Activated naive CD4-positive, alpha-beta T cell treated with anti-CD3 and anti-CD28 coated beads, Interleukin-2, amount 50 U/mL, for 16 hours (primary cell): ENCODE measurements at places on chromosomes 4 and X.

DNA sequence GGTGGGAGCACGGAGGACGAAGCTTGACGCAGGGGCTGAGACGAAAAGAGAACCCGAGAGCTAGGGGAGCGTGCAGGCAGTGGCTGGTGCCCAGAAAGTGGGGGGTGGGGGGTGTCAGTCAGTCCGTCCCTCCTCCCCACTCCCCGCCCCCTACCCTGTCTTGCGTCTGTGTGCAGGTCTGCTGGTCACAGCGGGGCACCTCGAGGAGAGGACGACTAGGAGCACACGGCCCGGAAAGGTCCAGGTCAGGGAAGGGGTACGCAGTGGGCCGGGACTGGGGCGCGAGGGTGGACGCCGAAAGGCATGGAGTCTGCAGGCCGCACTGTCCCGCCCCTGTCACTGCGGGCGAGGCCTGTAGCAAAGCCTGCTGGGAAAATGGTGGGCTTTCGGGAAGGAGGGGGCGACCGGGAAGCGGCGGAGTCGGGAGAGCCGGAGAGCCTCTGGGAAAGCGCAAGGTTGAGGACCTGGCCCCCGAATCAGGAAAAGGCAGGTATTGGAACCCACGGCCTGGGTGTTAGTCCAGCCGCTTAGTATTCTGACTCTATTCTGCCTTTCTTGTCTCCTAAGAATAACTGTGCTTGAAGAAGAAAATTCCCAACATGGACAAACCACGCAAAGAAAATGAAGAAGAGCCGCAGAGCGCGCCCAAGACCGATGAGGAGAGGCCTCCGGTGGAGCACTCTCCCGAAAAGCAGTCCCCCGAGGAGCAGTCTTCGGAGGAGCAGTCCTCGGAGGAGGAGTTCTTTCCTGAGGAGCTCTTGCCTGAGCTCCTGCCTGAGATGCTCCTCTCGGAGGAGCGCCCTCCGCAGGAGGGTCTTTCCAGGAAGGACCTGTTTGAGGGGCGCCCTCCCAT is 769 bp downstream of the TCEAL1 start:
- peak; percentile 34 for DNase-seq

- DNase-seq: no peak
These were observed 2.6 kb downstream of the MCUB start for GRCh38 chr4:109562457-109563239.

DNA sequence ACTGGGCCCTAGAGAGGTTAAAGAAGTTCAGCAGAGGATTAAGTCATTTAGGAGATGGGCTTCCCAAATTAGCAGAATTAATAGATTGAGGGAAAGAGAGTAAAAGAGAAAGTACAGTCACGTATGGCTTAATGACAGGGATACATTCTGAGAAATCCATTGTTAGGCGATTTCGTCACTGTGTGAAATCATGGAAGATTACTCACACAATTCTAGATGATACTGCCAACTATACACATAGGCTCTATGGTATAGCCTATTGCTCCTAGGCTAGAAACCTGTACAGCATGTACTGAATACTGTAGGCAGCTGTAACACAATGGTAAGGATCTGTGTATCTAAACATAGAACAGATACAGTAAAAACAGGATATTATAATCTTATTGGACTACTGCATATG is 180.6 kb downstream of the RNF150 start:
- no peak for DNase-seq

DNA sequence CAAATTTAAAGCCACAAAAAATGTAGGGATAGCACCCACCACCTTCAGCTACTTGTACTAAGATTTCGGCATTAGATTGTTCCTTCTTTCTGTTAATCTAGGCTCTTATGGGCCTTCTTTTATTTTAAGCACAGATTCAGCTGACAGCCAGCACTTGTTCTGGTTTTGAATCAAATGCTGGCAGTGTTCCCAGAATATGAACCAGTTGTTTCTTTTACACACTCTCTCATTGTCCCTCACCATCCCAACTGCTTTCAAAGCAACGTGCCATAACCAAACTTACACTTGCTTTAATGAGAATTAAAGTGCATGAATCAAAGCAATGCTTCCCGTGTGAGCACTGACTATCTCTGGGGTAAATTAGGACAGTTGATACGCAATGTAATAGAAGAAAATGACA is 744.5 kb upstream of the FAM241A start:
- DNase-seq: no peak

GRCh38 chr4:74424111-74424510 is 20.8 kb upstream of the AREG start:
- no peak for DNase-seq

- no peak for DNase-seq
These were observed 656.3 kb downstream of the RPA4 start for GRCh38 chrX:97539970-97540519.

DNA sequence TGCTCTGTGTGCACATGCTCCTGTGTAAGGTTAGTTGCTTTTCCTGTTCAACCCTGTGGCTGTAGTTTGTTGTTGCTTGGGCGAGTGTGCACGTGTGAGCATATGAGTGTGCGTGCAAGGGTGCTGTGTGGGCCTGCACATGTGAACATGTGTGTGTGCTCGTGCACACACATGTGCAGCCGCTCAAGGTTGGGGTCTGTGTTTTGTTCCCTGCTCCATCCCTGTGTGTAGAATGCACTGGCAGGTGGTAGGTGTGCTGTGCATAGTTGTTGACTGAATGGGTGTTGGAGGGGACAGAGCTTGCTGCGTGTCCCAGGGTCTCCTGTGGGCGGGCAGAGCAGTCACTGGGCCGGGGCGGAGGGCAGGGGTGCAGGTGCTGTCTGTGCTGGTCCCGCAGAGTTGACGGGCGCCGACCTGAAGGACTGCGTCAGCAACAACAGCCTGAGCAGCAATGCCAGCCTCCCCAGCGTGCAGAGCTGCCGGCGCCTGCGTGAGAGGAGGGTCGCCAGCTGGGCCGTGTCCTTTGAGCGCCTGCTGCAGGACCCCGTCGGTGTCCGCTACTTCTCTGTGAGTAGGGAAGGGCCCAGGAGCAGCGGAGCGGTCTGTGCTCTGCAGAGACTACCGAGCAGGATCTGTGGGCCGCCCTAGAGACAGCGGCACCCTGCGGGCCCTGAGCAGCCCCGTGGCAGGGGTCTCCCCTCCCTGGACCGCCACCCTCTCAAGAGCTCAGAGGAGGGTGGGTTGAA is 27.9 kb upstream of the HGFAC start:
- DNase-seq: peak; percentile 8

DNA sequence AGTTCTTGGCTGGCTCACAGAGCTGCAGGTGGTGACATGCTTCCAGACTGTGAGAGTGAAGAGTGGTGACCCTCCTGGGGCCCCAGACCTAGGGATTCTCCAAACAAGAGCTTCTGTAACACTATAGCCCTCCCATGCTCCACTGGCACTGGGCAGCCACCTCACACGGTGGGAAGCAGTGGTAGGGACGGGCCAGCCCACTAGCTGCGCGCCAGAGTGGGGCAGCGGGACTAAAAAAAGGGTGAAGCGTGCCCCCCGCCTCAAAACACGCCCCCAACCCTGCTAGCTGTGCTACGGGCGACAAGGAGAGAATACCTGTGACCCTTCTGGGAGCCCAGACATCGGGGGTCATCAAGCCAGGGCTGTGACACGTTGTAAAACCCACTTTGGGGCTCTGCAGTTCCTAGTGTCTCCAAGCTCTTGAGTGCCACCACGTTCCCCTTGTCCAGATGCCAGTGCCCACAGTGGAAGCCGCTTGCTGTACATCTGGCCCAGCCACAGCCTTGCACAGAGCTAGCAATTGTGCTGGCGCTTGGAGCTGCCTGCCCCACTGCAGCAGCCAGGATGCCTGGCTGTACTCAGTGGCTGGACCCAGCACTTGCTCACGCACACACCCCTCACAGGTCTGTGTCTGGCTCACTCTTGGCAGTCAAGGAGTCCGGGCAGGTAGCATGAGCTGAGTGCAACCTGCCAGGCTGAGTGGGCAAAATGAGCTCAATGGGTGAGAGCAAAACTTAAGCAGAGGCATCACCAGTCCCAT is 100.0 kb downstream of the DCAF12L2 start:
- DNase-seq: no peak

DNA sequence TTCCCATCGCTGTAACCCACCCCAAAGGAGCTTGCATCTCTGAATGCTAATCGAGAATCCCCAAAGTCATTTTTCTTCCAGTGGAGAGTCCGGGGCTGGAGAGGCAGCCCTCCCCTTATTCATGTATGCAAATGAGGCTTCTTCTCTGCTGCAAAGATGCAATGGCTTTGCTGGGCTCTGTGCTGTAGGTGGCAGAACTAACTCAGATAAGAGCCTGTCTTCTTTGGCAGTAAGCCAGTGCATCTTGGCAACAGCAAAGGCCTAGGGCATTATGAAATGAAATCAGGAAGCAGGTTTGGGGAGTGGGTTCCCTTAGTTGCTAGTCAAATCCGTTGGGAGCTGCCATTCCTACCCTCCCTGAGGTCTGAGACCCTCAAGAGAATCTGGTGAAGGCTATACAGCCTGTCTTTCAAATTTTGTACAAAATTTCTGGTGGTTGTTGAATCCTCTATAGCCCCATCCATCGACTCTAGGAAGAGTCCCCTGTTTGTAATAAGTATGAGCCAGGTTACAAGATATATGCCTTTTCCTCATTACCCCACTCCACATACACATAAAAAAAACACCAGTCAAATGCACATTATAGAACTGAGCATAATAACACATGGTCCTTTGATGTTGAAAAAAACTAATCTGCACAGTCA is 290.6 kb upstream of the TAPT1 start:
- no peak for DNase-seq

DNA sequence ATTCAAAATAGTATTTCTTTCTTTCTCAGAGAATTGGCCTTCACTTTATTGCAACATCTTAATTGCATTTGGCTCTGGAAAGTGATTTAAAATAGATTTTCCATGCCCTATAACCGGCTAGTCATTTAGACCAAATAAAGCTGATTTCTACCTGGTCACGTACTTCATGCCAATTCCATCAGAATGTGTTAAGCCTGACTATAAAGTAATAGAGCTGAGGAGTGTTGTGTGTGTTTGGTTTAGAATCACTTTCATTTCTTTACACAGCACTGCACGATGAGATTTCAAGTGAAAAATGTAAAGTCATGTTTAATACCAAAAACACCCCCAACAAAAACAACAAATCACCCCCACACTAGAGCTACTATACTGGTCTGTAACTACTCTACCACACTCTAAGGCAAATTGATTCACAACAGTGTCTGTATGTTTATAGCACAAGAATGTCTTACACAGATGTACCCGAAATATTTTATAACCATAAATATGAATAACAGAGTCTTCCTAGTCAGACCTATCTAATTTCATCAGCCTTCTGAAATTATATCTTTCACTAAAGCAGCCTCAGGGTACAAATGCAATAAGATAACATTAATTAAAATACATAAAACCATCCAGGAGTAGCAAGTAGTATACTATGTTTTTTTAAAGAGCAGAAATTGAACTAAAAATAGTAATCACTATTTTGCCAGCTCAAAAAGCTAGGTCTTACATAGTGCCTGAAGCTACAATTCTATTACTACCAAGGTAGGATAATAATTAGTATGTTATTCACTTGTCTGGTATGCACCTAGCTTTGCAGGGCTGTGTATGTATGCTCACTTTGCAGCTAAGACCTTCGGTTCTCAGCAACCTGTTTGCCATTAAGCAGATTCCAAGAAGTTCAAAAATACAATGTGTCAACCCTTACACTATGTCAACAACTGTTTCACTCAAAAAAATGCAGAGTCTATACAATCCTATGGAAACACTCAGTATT is 28.4 kb downstream of the APBB2 start:
- no peak for DNase-seq

DNA sequence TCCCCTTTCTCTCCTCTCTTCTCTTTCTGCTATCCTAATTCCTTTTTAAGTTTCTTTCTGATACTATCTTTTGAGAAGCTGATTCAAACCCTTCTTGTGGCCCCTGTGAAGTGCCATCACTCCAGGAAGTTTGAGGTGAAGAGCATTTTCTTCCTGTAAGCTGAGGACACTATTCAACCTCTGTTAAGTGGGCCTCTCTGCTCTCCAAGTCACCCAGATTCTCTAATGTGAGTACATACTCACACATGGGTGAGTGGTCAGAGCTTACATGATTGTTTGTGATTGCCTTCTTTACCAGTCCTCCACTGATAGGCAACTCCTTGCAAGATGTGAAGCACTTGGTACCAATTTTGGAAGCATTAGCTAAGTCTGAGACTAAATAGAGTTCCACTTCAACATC is 18.4 kb upstream of the SMIM10L2A start:
- no peak for DNase-seq
